ENCODE measurements at places on chromosomes 1 and 21. TPM values are rescaled to one million over a fixed set of nuclear protein-coding genes. Genes with fewer than 3 reads are reported as not detected.

WNT9A gene
- 3.6 TPM for polyA plus RNA-seq

NAV1 gene
- polyA plus RNA-seq: 3.9 TPM

CFAP126 gene
- polyA plus RNA-seq: not detected

CYP4X1 gene
- polyA plus RNA-seq: 12.0 TPM

ALDH4A1 gene
- polyA plus RNA-seq: 34.7 TPM
